ENCODE measurements at places on chromosomes 2 and 18.

GRCh38 chr2:58032016-58032763 is 14.4 kb upstream of the VRK2 start:
- no peak for DNase-seq

- DNase-seq, result no peak
Measured at GRCh38 chr2:217599906-217600305, 402.9 kb downstream of the TNS1 start.

DNA sequence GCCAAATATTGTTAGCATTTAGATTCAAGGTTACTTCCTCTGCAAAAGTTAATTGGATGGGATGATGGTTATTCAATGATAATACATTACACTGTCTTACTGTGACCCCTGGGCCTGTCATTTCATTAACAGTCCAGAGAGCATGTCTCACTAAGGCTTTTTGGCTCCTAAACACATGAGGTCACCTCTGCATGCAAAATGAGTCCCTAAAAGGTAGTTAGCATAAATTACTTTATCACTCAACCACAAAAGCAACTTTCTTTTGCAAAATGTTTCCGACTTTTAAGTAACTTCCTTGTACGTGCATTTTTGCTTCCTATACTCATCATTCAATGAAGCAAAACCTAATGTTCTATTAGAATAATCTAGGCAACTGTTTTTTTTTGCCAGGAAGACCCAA is 16.8 kb upstream of the AGFG1 start:
- DNase-seq, result no peak

GRCh38 chr2:3476321-3476984 is 42.9 kb downstream of the ADI1 start:
- DNase-seq, result no peak

DNA sequence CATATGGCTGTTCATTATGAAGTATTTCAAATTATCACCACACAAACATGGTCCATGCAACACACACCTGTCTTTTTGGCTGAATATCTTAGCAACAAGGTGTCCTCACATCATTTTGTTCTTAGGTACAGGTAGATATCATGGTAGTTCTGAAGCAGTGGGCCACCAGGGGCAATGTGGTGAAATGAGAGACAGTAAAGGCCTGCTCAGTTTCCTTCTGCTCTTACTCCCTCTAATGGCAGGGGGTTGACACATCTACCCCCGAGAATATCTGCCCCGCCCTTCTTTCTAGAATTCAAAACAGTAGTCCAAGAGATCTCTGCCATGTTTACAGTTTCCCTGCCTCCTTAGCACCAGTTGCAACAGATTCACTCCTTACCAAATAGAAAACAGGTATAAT is 147.0 kb upstream of the KLHL14 start:
- DNase-seq, result no peak

GRCh38 chr2:99451280-99451679 is 38.5 kb downstream of the REV1 start:
- DNase-seq, result no peak

DNA sequence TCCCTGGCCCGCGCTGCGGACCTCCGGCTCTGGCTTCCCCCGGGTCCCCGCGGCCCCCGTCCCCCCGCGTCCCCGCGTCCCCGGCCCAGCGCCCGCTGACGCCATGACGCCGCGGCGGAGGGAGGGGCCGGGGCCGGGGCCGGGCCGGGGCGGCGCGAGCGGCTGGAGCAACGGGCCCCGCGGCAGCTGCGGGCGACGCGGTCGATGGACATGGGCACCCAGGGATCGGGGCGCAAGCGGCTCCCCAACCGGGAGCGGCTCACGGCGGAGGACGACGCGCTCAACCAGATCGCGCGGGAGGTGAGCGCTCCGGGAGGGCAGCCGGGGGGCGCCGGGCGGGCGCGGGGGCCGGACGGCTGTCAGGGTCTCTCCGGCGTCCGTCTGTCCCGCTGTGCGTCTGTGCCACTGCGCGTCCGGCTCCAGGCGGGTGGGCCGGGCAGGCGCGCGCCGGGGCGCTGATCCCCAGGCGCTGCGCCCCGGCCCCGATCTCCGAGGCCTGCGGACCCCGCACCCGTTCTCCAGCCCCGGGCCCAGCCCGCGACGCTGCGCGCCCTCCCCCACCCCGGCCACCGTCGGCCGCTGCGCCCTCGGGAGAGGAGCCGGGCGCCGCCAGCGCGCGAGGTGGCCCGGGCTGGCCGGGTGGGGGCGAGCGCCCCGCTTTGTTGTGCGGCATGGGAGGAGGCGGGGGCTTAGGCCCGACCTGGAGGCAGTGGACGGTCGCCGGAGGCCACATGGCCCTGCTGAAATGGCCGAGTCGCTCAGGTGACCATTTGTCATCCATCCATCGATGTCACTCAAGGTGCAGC is at the start of gene LRRFIP1:
LRRFIP1 (plus strand) TSS at position 147 of the 806 bp plus-strand sequence; CDS start at position 205, 58 bp downstream.
- DNase-seq, result no peak

- DNase-seq, result peak; percentile 22
Measured at GRCh38 chr2:27720004-27720551, 51.4 kb upstream of the MRPL33 start.

- DNase-seq, result no peak
Measured at GRCh38 chr2:148875387-148876051, 492 bp downstream of the KIF5C start.

DNA sequence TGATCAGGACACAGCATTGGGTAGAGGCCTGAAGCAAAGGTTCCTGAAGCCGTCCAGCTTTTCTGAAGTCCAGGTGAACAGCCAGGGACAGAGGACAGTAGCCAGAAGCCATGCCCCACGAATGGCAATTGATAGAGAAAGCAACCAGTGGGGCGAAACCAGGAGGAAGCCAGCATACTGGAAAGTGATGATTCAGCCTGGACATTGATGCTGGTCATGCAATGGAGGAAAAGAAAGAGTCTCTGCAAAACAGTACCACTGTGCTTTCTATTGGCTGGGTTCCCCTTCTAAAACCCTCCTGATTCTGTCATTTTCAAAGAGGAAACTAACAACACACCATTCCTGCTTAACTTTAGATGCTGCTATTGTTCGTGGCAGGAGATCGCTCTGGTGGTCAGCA is 221.4 kb upstream of the EPAS1 start:
- DNase-seq, result no peak

DNA sequence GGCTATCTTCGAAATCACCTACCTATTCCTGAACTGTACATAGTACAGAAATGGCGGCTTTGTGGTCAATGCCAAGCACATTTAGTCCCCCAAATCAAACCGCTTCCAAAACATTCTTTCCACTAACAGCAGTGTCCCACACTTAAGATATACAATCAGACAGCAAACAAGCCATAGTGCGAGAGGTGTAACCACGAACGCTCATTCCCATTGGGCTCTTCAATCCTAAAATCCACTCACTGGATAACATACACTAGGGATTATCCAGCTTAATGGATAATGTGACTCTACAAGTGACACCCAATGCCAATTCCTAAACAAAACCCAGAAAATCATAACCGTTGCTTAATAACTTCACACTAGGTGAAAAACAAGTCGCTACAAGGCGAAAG is 2.0 kb downstream of the XPO1 start:
- no peak for DNase-seq

DNA sequence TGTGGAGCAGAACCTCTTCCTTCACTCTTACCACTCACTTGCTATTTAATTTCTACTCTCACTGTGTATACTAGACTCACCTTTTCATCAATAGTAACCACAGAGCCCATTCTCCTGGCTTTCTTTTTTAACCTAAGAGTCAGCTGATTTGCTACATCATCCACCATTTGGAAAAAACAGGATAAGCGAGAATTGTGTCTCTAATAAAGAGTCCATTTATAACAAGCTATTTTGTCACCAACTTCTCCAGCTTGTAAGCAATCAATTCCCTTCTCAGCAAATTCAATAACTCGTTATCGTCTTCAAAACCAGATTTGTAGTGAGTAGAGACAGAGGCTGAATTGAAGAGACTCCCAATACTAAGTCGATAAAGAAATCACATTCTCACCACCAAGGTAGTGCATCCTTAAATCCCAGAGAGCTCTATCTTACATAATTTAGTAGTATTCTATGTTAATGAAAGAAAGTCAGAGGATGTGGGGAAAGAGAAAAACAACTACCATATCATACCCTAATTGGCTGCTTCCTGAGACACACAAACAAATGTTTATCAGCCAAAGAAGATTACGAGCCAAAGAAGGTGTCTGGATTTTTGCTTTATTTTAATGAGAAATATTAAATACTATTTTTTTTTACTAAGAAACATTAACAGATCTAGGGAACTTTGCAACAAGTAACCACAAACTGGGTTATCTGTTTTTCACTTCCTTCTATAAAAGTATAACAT is 52.5 kb upstream of the SPTBN1 start:
- DNase-seq, result no peak

- no peak for DNase-seq
Measured at GRCh38 chr2:4427083-4427482, 723.7 kb downstream of the DCDC2C start.

GRCh38 chr2:181395851-181396250 is 61.3 kb upstream of the ITGA4 start:
- no peak for DNase-seq
